ENCODE measurements at places on chromosomes 11 and 22.

DNA sequence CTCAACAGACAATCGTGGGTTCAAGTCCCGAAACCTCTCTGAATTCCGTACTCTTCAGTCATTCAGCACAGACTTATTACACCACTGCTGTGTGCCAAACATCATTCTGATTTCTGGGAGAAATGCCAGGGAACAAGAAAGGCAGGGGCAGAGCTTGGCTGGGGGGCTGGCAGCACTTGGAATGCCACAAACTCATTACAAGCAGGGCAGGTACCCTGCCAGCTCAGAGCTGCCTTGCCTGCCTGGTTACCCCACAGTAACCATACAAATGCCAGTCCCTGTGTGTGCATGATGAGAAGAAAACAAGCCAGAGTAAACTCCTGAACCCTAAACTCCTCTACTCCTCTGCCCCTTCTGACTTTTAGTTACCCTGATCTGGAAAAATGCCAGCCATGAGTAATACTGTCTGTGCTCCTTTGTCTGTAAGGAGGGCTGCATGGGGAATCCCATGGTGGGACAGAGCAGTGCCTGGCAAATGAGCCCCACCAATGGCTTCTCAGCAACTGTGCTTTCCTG is 6.9 kb upstream of the RAD9A start:
- no peak for DNase-seq

GRCh38 chr11:123302751-123303195 is 107.7 kb upstream of the CLMP start:
- peak; percentile 41 for DNase-seq

DNA sequence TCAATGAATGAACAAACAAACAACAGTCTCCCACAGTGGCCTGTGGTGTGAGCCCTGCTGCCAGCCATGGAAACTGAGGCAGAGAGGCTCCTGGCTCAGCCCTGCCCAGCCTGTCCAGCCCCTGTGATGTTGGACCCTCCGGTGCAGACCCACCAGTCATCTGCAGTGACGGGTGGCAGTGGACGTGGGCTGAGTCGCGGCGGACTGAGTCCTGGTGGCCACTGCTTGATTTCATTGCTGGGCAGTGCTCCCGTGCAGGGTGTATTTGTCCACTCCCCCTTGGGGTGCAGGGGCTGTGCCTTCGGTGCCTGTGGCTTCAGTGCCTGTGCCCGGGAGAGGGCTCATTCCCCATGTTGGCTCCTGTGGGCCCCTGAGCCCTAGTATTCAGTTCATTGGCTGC is 31.9 kb upstream of the MUC5AC start:
- DNase-seq: no peak

DNA sequence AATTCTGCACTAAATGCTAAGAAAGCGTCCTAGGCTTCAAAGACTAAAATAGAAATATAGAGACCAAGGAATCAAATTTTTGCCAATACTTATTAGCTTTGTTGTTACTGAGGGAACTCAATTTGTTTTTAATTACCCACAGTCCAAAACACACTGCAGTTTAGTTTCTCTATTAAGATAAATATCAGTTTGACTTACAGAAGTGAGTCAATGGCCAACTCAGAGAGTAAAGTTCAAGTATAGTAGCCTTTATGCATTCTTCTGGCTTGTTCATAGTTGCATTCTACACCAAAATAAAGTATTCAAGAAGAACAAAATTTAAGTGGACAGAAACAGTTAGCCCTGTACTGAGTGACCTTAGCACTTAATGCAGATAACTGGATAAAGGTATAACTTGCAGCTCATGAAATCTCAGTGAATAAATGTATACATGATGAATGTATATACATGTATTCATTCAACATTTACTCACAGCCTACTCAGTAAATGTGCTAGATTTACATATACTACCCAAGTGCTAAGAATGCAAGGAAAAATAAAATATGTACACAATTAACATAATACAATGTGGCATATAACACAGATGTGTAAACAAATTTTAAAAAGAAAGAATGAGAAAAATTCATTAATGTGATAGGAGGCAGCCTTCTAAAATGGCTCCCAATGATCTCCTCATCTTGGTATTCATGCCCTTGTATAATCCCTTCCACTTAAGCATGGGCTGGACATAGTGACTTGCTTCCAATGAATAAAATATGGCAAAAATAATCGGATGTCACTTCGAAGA is 9.7 kb upstream of the RNF141 start:
- DNase-seq: no peak

GRCh38 chr11:92644595-92645445 is 324.6 kb upstream of the MTNR1B start:
- DNase-seq: no peak

GRCh38 chr11:35145271-35145670 is 6.3 kb downstream of the CD44 start:
- no peak for DNase-seq

- peak; percentile 72 for DNase-seq
Measured at GRCh38 chr11:79092791-79093353, 348.0 kb downstream of the TENM4 start.

- no peak for DNase-seq
Measured at GRCh38 chr22:23055449-23056179, 14.7 kb upstream of the GNAZ start.

DNA sequence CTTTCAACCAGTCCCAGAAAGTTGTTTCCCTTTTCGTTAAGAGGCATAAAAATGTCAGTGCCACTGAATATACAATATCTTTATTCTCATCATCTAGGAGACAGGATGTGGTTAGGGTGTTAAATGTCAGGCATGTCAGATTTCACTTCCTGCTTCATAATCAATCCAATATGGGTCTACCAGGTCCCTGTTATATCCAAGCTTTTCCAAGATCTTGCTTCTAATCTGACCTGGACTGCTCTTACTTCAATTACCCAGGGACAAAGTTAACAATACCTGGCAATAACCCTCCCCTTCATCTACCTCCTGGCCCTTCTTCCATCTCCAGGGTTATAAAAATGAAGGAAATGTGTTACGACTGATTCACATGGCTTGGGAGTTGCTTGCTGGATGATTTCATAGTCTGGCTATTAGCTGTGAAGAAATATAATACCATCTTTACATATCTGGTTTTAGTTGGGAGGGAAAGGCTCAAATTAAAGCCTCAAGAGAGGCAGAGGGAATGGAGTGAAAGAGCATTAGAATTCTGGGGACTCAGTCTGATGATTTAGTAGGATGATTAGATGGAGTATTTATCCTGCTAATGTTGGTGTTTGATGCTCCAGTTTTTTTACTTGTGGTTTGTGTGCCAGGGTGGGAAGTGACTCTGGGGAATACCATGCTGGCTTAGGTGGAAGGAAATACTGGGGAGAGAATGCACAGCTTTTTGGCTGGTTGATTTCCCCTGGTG is 534.3 kb downstream of the ETS1 start:
- no peak for DNase-seq

- no peak for DNase-seq
Measured at GRCh38 chr22:19398206-19398605, 33.3 kb downstream of the HIRA start.

DNA sequence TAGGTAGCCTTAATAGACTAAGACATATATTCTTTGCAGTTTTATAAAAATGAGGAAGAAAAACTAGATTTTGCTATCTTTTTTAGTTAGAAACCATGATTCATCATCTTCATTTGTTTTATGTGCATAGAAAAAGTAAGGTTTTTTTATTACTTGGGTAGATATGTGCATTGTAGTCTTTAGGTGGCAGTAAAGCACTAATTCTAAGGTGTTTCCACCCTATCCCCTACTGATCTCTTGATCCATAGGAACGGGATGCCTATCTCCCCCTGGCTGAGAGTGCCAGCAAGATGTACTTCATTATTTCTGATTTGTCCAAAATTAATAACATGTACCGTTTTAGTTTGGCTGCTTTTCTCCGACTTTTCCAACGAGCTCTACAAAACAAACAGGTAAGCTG is 148.1 kb downstream of the DYNC2H1 start:
- no peak for DNase-seq

GRCh38 chr11:10588904-10589303 is 20.4 kb upstream of the LYVE1 start:
- DNase-seq: no peak

- DNase-seq: no peak
Measured at GRCh38 chr11:130592056-130592455, 143.6 kb downstream of the ADAMTS15 start.

DNA sequence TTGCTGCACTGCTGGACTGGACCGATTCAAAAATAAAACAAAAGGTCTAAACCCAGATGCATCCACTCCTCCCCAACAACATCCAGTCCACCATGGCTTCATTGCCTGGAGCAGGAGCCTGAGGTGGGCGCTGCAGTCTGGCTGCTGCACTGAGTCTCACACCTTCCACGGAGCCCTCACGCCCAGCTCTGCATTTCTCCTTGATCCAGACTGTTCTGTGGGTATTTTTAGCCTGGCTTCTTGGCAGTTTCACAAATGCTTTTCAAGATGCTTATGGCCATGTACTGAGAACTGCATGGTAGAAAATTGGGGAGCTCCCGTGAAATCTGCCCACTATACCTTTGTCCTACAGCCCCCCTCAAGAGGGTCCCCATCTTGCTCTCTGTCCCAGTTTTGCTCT is 53.3 kb upstream of the JAM3 start:
- no peak for DNase-seq

GRCh38 chr22:29581799-29582198 is 886 bp upstream of the NIPSNAP1 start:
- no peak for DNase-seq

DNA sequence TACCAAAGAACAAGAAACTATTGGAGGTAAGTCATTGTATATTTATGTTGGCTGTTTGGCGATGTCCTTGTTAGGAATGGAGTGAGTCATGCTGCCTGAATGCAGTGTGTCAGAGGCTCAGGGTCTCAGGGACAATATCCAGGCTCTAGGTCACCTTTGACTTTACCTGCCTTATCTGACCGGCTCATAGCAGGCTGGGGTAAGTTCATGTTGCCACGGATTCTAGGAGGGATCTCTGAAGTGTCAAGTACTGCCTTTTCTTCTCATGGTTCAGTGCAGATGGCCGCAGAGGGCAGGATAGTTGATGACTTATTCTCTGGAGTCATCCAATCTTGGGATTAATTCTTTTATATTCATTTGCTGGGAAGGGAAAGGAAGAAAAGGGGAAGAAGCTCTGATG is 53.2 kb downstream of the SPON1 start:
- DNase-seq: no peak

GRCh38 chr11:95256321-95256779 is 25.3 kb upstream of the SESN3 start:
- DNase-seq: peak; percentile 54

GRCh38 chr11:11763796-11764422 is 77.9 kb upstream of the USP47 start:
- DNase-seq: no peak

DNA sequence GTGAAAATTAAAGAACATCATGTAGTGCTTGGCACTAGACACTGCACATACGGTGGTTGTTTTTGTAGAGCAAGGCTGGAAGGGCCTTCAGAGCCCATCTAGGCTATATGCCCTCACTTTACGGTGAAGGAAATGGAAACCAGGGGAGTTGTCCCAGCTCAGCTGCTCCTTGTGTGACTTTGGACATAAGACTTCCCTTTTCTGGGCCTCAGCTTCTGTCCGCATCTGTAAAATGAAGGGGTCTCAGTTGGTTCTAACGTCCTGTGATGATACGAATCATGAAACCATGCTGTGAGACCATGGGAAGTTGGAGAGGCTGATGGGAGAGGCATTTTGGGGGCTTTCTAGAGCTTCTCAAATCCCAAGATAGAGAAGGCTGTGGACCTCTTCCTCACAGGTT is 4.7 kb downstream of the KCNE3 start:
- DNase-seq: peak; percentile 30

- DNase-seq: no peak
Measured at GRCh38 chr22:35977136-35977535, 51.5 kb downstream of the RBFOX2 start.

DNA sequence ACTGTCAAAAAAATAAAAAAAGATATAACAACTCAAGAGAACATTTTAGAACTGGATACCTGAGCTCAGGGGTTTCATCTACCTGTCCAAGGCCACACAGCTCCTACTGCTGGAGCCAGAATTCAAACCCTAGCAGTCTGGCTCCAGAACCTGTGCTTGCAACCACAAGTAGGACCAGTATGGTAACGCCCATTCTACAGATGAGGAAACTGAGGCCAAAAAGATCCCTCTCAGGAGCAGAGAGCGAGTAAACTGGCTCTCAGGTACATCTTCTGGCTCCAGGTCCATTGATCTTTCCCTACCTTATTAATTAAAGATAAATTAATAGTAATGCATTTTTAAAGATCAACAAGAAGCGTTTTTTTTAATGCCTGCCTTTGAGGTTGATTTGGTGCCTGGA is 19.2 kb downstream of the P2RX3 start:
- DNase-seq: no peak

GRCh38 chr11:12599408-12600143 is 74.6 kb upstream of the TEAD1 start:
- peak; percentile 60 for DNase-seq

- no peak for DNase-seq
Measured at GRCh38 chr11:114929351-114930000, 251.1 kb downstream of the NXPE2 start.

- DNase-seq: no peak
Measured at GRCh38 chr11:115207166-115207591, 297.0 kb downstream of the CADM1 start.

DNA sequence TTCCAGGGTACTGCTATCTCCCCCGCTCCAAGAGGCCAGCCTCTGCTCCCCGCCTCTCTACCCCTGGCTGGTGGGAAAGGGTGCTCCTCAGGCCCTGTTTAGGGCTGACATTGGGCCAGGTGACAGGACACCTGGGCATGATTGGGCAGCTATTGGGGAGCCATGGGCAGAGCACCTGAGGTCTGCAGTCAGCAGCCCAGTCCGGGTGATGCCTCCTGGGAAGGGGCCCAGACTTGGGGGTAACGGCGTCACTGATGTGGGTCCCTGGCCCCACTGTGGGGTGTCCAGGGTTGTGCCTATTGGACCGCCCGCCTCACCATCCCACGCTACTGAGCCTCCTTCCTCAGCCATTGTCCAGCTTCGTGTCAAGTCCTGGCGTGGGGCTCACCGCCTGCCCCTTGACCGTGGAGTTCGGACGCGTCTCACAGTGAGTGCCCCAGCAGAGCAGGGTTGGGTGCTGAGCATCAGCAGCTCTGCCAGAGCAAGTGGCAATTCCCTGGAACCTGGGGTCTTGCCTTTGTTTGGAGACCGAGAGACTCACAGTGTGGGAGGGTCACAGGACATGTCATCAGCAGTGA is 2.8 kb upstream of the GATD1 start:
- DNase-seq: no peak

- no peak for DNase-seq
Measured at GRCh38 chr11:88799771-88800500, 265.8 kb downstream of the GRM5 start.

- no peak for DNase-seq
Measured at GRCh38 chr11:13206086-13206640, 71.4 kb upstream of the BMAL1 start.

- DNase-seq: no peak
Measured at GRCh38 chr22:19645391-19645790, 68.9 kb upstream of the SEPTIN5 start.

GRCh38 chr22:44703255-44703870 is 1.4 kb downstream of the PRR5 start:
- no peak for DNase-seq

GRCh38 chr22:28053896-28054818 is 135.1 kb upstream of the PITPNB start:
- no peak for DNase-seq
